ENCODE measurements at places on chromosomes 4 and X. TPM values are rescaled to one million over a fixed set of nuclear protein-coding genes. Genes with fewer than 3 reads are reported as not detected.

The FATE1 gene
- total RNA-seq, result not detected

The FAM149A gene
- total RNA-seq, result 0.23 TPM

The NXF2B gene
- not detected for total RNA-seq

The CENPU gene
- 69.3 TPM for total RNA-seq

The OPHN1 gene
- 0.27 TPM for total RNA-seq

The FRMD7 gene
- not detected for total RNA-seq

The ARMCX2 gene
- total RNA-seq, result 3.1 TPM

The KIAA1210 gene
- total RNA-seq, result not detected

The P2RY10 gene
- total RNA-seq, result 69.7 TPM

The NDST3 gene
- total RNA-seq, result not detected

The SERPINA7 gene
- total RNA-seq, result not detected

The SLIT2 gene
- total RNA-seq, result not detected

The NOX1 gene
- total RNA-seq, result not detected

Data from T-helper 2 cell treated with Interferon-gamma antibody and Interleukin-4, amounts not matched to agents 100 ng/mL and 5 ng/mL, for 36 hours (primary cell).